Cardiac septum (tissue), 1 donor: ENCODE measurements at places on chromosomes 11 and 22. TPM values are rescaled to one million over a fixed set of nuclear protein-coding genes. Genes with fewer than 3 reads are reported as not detected.

DNA sequence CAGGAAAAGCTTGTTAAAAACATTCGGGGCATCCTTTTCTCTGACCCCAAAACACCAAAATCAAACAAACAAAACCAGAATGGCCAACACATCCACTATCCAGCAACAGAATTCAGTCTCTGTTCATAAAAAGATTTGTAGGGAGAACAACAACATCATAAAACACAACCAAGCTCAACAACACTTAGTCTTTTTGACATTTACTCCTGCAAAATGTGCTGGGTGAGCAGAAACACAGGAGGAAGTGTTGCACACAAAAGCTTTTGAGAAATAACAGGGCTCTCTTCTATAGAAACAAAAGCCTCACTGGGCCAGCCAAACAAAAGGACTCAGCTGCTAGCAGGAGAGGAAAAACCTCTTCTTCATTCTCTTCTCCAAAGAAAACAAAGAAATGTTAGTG is 736.0 kb upstream of the CCDC90B start:
- DNase-seq: no peak

DNA sequence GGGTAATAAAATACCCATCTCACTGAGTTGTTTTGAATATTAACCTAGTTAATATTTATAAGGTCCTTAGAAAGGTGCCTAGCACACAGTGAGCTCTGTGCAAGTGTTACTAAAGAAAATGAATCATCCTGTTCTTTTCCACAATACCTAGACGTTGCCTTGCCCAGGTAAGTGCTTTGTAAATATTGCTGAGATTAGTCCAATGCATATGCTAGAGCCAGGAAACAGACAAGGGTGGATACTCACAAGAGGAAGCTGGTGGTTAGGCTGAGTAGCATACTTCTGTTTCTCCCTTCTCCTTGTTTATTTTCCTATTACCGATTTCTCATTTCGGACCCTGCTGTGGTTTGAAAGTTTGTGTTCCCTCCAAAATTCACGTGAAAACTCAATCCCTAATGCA is 58.1 kb upstream of the BARX2 start:
- no peak for DNase-seq

- no peak for DNase-seq
Measured at GRCh38 chr11:69278091-69278867, 15.7 kb upstream of the MYEOV start.

DNA sequence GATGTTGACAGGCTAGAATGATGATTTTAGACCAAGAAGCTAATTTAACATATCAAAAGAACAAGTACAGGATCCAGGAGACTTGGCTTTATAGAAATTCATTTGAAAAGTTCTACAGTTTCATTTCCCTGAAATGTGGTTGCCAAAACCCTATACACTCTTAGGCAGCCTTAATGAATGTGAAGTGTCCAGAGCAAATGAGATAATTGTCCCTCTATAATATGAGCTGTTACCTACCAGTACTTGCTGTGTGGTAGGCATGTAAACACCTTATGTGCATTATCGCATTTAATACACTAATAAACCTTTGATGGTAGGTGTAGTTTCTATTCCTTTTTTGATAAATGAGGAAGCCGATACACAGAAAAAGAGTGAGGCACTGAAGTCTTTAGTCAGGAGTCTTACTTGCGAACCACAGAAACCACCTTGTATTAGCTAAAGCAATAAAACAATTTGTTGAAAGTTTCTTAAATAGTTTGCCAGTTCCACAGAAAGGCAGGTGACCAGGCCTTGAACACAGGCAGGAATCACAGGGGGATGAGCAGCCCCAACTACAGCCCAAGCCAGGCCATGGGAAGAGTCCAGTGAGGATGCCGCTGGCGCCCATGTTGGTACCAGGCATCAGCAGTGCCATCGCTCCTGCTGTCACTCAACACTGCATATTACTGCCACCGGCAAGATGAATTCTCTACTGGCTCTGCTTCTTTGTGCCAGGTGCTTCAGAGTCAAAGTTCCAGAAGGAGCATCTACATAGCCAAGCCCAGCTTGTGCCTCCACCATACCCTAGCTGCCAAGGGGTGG is 81.7 kb downstream of the SWAP70 start:
- no peak for DNase-seq

MS4A12 gene
- not detected for total RNA-seq
